Iris pigment epithelial cell (primary cell): ENCODE measurements at places on chromosomes 7 and 10.

DNA sequence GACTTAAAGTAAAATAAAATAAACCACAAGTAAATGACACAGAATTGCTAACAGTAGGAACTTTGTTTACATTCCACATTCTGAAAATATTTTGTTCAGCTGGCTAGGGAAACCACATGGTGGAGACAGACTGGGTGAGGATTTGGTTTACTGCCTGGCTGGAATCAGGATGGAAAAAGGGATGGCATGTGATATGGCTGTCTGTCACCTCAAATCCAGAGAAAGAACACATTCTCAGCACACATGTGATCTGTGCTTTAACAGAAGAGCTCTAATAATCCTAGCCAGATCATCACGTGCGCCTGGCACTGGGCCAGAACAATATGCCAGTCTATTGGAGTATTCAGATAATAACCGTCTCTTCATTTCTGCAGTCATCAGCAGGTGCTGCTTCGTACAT lies 90.9 kb upstream of the PIP4K2A start:
- DNase-seq, result peak; percentile 56

DNA sequence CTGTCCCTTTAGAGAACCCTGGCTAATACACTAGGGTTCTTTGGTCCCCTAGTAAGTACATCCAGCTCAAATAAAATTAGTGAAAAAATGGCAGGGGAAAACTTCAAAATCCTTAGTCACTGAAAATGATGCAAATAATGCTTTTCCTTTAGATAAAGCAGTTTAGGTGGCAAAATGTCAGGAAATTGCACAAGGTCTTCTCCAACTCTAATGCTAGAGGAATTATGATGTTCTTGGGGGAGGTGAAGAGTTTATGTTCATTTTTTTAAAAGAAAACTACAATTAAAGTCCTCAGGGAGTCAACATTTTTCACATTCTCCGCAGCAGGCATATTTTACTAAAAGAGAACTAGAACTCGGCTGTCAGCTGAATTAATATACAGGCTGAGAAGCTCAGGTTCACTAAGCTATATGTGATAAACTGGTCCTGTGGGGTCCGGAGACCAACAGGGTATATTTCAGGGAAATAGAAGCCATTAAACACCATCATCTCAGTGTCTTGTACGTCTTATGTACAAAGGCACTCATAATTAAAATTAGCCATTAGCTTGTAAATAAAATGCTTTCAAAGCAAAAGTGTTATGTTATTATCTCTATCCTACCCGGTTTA lies 1164.7 kb upstream of the AUTS2 start:
- DNase-seq, result no peak

DNA sequence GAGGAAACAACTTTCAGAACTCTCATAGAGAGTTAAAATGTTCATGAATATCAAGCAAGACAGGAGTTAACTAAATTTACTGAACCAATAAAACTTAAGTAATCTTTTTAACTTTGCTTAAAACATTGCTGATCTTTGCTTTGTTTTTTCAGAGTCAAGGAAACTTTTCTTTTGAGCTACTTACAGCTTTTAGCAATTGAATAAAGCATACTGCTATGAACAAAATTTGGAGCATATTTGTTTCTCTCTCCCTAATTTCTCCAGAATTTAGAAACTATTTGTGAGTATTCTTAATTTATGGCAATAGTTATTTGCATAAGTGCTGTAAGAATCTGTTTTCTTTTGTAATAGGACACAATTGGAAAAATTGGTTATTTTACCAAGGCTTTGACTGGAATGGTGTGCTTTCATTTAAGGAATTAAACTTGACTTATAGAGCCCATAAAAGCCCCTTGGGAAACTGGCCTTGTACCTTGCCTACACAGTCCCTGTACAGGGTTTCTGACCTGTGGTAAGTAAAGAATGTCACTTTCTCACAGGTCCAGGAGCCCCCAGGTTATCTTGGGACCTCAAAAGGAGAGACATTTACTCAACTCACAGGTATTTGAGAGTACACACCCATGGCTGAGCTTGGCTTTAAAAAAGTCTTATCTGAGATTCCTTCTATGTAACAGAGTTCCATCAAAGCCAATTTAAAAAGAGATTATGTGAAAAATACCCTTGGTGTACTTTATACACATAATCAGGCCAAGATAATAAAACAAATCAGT lies 23.3 kb upstream of the KIAA1549 start:
- DNase-seq, result no peak

GRCh38 chr7:82700741-82701140 lies 257.2 kb upstream of the CACNA2D1 start:
- DNase-seq, result no peak

- peak; percentile 35 for DNase-seq
Observed at GRCh38 chr7:135859538-135859937, 110.9 kb upstream of the FAM180A start.

DNA sequence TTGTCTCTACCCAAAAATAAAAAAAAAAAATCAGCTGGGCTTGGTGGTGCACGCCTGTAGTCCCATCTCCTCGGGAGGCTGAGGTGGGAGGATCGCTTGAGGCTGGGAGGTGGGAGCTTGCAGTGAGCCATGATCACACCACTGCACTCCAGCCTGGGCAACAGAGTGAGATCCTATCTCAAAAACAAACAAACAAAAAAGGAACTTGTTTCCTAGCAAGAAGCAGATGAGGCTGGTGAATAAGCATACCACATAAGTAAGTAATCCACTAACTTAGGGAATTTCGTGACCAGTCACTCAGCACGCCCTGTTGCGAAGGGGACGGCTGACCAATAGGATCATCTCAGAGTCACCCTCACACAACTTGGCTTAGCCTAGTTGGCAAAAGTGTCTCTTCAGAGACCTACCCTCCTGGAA lies 64.6 kb downstream of the CUX1 start:
- DNase-seq, result peak; percentile 98

- no peak for DNase-seq
Observed at GRCh38 chr7:16298221-16298620, 123.1 kb downstream of the CRPPA start.

DNA sequence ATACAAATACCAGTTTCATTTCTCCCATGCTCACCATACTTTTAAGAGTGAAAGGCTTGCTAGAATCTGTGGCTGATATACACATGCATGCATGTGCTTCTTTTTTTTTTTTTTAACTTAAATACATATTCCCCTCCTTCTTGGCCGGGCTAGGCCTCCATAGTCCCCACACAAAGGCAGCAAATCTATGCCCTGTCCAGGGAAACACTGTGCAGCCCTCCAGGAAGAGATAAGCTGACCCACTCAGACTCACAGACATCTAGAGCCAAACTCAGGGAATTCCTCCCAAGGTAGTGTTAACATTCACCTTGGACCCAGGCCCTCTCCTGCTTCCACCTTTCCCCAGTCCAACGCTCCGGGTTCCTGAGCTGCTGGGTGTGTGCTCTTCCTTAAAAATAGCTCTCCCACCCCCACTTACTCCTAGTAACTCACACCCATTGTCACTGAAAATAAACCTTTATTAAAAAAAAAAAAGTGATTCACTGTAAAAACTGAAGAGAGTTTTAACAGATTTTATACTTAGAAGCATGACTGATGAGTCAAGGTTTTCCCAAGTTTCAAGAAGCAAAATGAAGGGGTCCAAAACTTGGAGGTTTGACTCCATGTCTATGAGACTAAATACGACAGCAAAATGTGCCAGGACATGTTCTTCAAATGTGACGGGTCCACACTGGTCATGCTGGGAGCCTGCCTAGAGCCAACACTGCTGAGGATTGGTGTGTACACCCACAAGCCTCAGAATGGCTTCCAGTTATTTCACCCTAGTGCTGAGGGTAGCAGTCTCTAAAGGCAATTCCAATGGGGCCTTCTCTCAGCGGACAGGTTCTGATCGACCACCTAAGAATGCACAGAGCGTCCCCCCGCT lies 159.5 kb downstream of the GLI3 start:
- DNase-seq, result no peak

- no peak for DNase-seq
Observed at GRCh38 chr10:129743738-129744133, 220.3 kb downstream of the EBF3 start.

DNA sequence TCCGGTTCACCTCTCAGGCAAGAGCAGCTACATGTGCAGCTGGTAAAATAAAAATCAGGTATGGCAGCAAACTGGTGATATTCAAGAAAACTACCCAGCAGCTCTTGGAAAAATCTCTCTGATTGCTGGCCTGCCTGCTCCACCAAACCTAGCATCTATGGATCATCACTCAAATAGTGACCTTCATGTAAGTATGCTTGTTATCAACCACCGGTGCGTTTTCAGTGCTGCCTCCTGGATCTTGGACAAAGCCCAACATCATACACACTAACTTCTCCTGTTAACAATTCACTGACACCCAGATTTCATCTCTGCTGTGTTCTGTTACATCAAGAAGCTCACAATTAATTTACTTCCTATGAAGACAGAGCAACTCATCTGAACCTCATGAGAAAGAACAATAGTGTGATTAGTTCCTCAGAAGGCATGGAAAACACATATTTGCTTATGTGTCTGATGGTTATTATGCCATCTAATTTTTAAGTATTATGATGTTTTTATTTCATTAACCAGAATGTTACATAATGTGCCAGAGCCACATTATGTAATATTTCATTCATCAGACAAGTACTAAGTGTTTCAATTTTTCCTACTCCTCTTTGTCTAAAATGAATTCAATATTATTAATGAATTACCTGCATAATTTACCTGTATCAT lies 8.8 kb downstream of the CDK6 start:
- peak; percentile 61 for DNase-seq

- no peak for DNase-seq
Observed at GRCh38 chr7:20745702-20746101, 41.0 kb downstream of the SP8 start.

DNA sequence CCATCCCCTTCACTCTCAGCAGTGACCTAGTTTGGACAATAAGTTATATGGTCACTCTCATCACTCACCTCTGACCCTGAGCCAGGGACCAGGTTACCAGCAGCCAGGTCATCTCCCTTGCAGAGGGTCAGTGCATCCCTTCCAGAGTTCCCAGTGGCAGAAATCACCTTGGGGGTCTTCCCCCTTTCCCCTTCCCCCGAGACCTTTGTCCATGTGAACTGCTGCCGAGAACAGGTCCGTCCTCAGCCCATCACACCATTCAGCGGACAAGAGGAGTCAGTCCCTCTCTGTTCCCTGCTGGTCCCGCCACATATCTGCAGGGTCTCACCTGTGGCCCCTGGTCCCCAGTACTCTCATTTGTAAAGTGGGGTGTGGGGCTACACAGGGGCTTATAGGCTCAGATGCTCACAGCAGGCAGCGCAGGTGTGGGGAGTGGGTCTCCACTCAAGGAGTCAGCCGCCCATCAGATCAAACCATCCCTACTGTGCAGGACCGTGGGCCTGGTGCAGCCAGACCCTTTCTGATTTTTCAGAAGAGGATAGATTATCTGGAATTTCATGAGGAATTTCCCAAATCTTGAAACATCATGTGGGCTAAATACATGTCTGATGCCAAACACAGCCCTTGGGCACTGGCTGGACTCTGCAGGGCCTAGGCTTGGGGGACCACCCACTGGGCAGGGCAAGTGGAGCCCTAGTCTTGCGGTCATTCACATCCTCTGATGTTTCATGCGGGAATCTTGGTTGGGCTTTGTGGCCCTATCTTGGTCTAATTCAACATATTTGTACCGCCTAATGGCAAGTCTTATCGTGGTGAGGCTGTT lies 6.5 kb downstream of the DEPP1 start:
- no peak for DNase-seq

- DNase-seq, result no peak
Observed at GRCh38 chr10:5540080-5540479, 15.3 kb downstream of the CALML3 start.

GRCh38 chr7:105622106-105622731 lies 40.9 kb upstream of the EFCAB10 start:
- no peak for DNase-seq

DNA sequence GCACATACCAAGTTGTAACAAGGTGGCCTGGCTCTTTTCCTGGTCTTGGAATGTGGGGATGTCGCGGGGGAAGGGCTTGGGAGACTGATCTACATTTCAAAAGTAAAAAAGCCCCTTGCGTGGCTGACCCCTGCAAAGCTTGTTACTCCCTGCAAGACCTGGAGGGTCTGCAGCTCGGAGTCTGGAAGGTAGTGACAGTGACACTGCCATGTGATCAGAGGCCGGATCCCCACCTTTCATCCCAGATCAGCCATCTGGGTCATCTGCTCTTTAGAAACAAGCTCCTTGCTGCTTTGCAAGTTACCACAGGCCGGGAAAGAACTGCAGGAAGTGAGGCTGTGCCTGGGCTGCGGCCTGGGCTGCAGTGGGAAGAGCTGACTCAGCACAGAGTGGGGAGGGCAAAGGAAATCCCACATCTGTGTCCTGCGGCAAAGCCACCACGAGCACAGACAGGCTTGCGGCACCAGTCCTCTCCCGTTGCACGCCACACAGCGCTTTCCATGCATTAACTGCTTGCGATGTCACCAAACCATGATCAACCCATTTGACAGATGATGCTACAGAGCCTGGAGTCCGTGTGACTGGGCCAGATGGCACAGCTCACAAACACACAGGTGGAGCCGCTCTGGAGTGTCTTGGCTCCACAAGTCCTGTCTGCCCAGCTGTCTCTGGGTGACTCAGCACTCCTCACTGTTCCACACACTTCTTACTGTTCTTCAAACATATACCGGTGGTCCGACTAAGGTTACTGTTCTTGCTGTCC lies 97.7 kb downstream of the SH3PXD2A start:
- peak; percentile 80 for DNase-seq

GRCh38 chr7:151494298-151495284 lies 25.1 kb downstream of the RHEB start:
- peak; percentile 37 for DNase-seq

- DNase-seq, result peak; percentile 49
Observed at GRCh38 chr10:35089611-35090161, 455 bp downstream of the CUL2 start.

DNA sequence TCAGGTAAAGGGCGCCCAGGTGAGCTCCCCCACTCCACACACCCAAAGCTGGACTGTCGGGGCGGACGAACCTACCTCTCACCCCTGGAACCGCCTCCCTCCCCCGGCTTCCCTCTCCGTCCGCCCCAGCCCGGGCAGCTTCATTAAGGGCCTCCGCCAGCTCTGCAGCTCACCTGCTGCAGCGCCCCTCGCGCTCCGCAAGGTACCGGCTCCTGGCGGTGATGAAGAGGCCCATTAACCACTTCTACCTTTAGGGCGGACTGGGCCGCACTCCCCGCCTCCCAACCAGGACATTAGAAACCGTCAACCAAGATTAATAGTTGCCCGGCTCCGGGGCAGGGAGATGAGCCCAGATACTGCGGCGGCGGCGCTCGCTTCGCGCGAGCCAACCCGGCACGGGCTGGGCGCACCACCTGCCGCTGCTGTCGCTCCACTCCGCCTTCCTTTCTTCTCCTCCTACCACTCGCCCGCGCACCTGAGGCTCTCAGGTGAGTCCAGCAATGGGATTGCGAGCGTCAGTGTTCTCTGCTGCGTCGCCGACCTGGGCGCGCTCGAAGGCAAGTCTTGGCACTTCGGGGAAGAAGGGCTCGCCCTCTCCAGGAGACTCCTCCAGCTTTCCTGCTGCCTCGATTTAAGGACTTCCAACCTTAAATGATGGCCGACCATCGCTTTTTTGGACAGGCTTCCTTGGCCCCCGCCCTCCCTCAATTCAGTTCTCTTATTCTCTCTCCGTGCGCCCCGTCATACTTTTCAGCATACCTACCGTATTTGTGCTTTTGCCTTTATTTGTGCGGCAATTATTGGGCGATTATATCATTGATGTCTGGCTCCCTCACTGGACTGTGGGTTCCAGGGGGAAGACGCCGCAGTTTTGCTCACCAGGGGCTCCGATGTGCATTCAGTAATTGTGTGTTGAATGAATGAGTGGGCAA lies 13.6 kb upstream of the KAZALD1 start:
- DNase-seq, result no peak

GRCh38 chr10:117352724-117353123 lies 22.5 kb downstream of the PDZD8 start:
- DNase-seq, result no peak
